ENCODE measurements at places on chromosomes 7 and 10. TPM values are rescaled to one million over a fixed set of nuclear protein-coding genes. Genes with fewer than 3 reads are reported as not detected.
A peak's percentile ranks its signal among the peaks of the same experiment; 100 is the strongest.

DNA sequence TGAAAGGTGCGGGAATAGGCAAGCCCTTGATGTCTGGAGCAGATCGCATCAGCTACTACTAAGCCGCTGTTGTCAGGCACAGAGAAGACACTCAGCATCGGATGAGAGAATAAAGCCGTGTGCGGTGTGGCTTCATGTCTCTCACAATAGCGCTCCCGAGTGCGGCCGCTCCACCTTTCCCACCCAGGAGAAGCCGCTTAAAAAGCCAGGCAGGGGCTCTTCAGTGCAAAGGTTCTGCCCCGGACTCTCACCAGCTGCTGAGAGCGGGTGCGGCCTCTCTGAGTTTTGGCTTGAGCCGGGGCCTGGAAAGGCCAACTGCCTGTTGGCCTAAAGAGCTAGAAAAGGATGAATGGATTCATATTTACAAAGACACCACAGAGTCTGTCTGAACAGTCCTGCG is 600.6 kb downstream of the DNAJB6 start:
- no peak for DNase-seq

GRCh38 chr10:63157845-63158624 is 24.9 kb downstream of the NRBF2 start:
- DNase-seq, result peak; percentile 54

- no peak for DNase-seq
These were observed 161.6 kb upstream of the PPP2R2D start for GRCh38 chr10:131739206-131739605.

DNA sequence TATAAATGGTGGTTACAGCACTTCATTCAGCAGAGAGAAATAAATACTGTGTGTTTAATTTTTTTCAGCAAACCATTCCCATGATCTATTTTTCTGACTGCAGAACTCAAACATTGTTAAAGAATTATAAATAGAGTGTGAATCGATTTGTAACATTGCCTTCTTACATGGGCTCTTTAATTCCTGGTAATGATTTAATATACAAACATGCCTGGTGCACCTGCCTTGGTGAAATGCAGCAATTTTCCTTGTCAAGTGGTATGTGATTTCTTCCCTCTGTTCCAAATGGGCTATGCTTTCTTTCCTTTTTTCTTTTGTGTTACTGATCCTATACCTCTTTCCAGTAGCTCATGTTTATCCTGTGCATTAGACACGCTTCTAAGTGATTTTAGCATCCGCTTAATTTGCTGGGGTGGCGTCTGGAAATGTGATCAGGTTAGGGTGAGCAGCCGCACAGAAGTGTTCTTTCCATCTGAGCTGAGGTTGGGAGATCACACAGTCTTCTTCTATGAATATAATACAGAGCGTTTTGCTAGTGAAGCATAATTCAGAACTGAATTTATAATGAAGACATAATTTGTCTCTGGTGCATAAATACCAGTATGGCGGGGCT is 94.3 kb upstream of the ITGB1 start:
- no peak for DNase-seq

GRCh38 chr7:33155811-33156210 is 26.4 kb downstream of the BBS9 start:
- no peak for DNase-seq

The TASOR2 gene
- 50.6 TPM for total RNA-seq

The CALML3 gene
- not detected for total RNA-seq
